ENCODE measurements at places on chromosomes 2 and 18.
A peak's percentile ranks its signal among the peaks of the same experiment; 100 is the strongest.

GRCh38 chr2:225137971-225138370 is 95.7 kb upstream of the DOCK10 start:
- no peak for DNase-seq

- DNase-seq = no peak
These were observed 14.6 kb downstream of the RAMP1 start for GRCh38 chr2:237873897-237874551.

DNA sequence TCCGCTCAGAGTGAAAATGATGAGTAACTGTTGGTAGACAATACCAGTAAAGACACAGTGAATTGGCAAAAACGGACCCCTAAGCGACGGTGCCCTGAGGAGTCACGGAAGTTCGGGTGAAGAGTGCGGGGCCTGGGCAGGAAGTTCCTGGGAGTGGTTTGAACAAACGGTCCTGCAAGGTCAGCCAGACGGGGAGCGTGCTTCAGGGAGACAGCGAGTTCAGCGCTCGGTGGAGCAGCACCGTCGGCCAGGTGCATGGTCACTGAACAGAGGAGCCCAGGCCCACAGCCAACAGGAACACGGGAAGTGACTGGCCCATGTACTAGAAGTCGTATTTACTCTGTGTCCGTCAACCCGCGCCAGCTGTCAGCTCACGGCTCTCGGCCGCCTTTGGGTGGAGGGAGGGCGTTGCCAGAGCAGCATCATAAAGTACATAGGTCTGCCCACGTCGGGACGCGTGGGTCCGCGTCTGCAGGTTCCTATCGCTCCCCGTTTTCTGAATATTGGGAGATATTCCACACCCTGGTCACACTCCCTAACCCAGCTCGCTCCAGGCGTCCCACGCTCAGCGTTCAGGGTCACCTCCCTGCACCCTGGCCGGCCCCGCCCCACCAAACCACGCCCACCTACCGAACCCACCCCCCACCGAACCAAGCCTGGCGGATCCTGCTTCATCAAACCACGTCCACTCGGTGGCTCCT is 75.6 kb upstream of the UXS1 start:
- no peak for DNase-seq

DNA sequence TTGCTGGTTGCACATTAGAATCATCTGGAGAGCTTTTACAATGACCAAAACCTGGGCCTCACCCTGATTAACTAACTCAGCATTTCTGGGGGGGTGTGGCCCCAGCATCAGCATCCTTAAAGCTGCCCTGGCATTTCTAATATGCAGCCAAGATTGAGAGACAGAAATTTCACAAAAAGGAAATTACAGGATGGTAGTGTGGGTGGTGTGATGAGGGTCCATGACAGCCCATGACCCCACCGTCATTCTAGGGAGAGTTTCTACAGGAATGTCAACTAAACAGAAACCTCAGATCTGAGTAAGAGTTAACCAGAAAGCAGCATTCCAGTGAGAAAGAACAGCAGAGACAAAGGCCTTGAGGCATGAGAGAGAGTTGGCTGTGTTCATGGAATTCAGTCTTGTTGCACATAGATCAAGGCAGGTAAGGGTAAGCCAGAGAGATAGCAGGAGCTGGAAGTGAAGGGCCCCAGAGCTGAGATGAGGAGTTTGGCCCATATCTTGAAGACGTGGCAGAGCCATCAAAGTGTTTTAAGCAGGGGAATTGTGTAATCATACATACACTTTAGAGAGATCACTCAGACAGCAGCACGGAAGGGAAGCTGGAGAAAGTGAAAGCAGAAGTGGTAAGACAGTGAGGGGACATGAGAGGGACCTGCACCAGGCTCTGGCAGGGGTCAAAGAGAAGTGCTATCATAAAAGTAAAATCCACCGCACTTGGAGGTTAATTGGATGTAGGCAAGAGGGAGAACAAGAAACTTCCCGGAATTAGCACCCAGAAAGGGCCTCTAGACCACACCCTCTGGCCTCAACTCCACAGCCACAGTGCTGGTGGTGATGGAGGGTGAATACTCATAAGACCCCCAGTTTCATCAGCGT is 7.8 kb upstream of the TRABD2A start:
- no peak for DNase-seq

DNA sequence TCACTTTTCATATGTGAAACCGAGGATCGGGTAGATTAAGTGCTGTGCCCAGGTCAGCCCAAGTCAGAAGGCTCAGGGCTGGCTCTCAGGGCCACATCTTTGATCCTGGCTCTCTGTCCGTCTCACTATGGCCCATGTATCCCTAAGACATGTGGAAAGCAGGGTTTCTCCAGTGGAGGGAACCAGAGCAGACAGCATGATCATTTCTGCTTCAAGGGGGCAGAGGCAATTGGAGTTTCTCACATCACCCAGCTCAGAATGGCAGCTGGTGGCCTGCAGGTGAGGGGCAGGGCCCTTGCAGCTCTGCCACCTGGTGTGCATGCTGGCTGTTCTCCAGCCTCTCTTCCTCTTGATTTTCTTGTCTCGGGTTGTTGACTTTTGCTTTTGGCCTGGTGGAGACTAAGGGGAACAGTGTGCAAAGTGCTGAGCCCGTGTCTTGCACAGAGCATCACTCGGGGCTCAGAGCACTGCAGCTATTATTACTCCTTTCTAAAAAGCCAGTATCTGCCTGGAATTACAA is 27.0 kb downstream of the LDLRAD4 start:
- no peak for DNase-seq

DNA sequence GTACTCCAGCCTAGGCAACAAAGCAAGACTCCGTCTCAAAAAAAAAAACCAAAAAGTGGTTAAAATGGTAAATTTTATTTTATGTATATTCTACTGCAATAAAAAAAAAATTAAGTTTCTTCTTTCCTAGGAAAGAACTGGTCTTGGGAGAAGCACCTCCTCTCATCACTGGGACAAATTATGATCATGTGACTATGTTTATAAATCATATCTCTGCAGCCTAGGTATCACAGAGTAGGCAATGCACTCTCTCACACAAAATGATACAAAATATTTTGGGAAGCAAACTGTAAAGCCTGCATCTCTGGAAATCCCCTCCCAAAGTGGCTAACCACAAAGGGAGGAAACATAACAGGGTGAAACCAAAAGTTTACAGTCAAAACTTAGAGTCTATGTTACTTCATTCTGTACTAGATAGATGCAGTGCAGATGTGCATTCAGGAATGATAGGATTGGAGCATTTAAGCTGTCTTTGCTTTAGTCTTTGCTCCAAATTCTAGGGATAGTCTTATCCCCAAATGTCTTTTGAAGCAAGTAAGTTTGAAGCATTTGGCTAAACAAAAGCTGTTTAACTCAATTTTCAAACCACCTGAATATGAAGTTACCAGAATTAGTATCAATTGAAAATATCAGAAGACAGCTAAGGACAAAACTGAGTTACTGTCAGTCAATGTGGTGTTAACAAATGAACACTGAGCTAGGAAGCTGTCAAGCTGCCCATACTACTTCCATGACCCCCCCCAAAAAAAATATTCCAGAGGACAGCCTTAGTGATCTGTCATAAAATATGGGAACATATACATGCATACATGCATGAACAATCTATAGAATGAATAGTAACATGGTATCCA is 21.1 kb upstream of the MALT1 start:
- DNase-seq = no peak

GRCh38 chr2:10094271-10094814 is 14.1 kb upstream of the CYS1 start:
- no peak for DNase-seq

DNA sequence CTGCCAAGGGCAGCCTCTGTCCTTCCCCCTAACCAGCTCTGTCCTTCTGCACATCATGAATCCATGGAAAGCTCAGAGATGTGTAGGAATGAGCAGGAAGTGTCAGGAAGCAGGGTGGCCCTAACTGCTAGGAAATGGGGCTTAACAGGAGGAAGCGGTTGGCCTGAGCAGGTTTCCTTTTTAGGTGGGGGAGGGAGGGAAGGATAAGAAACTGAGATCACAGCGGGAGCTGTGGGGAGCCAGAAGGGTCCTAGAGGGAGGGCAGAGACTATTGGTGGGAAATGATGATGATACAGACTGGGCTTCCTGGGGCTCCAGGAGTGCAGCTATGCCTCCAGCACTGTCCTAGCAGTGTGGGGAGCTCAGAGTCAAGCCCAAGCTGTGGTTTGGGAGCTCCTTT is 182.0 kb downstream of the SH3BP4 start:
- no peak for DNase-seq

DNA sequence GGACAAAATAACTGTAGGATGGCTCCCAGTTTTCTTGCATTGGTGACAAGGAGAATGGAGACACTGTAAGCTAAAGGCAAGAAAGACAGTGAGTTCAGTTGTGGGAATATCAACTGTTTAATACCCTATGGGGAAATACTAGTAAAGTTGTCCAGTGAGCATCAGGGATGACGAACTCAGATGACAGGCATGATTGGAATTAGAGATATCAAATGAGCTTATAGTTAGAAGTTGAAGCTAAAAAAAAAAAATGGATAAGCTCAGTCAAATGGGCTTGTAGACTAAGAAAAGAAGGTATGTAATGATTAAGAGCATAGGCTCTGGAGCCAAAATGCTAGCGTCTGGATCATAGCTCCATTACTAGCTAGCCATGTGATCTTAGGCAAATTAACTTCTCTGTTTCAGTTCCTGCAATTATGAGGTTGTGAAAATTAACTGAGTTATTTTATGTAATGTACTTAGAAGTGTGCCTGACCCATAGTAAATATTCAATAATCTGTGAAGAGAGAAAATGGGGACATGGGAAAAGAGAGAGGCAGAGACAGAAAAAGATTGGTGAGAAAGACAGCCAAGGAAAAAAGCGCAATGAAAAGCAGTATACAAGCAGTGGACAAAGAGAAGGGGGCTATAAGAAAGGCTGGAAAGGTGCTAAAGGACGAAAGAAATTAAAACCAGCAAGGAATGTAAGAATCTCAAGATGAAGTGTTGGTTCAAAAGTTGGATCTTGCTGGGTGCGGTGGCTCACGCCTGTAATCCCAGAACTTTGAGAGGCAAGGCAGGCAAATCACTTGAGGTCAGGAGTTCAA is 95.7 kb upstream of the SLC39A10 start:
- no peak for DNase-seq

DNA sequence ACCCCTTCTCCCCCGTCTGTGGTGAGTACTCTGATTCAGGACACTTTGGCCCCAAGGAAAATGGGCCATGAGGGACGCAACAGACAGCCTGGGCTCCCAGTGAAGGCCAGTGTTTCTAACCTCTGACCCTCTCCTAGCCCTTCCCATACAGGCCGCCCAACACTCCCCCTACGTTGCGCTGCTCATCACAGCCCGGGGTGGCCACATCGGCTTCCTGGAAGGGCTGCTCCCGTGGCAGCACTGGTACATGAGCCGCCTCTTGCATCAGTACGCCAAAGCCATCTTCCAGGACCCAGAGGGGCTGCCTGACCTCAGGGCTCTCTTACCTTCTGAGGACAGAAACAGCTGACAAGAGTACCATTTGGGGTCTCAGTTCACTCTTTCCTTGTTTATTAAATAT is 4.0 kb downstream of the PREB start:
- DNase-seq = no peak

GRCh38 chr2:145547620-145548019 is 1027.7 kb upstream of the ZEB2 start:
- no peak for DNase-seq

DNA sequence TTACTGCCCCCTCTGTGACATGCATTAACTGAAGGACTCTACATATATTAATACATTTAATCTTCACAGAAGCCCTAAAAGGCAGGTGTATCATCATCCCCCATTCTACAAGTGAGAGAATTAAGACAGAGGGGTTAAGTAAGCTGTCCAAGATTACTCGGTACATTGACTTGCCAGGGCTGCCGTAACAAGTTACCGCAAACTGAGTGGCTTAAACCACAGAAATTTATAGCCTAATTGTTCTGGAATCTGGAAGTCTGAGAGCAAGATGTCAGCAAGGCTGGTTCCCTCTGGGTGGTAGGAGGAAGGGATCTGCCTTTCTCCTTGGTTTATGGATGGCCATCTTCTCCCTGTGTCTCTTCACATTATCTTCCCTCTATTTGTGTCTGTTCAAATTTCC is 605.5 kb downstream of the EPHA4 start:
- DNase-seq = no peak

GRCh38 chr2:133652398-133652797 is 84.1 kb upstream of the NCKAP5 start:
- DNase-seq = no peak

- peak; percentile 26 for DNase-seq
These were observed 214.5 kb downstream of the TMEM182 start for GRCh38 chr2:102975996-102976975.

DNA sequence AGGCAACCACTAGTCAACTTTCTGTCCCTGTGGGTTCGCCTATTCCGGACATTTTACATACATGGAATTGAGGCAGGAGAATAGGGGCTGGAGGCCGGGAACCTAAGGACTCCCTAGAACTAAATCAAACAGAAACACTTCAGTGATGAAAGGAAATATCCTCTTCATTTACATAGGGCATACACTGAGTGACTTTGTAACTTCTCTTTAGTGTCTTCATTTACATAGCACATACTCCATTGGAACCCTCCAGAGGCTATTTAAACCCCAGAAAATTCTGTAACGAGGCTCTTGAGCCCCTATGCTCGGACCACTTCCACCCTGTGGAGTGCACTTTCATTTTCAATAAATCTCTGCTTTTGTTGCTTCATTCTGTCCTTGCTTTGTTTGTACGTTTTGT is 56.5 kb downstream of the CCDC195 start:
- DNase-seq = no peak

GRCh38 chr2:43718530-43719124 is 42.4 kb upstream of the C1GALT1C1L start:
- no peak for DNase-seq

DNA sequence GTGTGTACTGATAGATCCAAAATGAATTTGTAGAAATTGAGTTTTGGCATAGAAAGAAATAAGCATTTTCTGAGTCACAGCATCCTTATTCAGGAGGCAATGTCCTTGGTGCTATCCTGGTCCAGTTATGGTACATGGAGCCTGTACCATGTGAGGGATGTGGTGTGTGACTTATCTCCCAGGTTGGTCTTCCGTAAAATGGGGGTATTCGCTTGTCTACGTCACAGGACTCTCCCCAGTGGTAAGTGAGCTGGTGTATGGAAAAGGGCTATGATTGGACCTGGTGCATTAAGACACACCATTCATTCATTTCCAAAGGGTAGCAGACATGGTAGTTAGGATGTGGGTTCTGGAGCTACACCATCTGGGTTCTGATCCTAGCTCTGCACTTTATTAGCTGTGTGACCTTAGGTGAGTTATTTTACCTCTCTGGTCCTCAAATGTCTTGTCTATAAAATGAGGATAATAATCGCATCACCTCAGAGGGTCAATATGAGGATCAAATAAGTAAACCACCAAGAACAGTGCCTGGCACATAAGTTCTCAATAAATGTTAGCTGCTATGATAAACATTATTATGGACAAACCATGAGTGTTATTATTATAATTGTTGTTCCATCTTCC is 119.2 kb downstream of the MYCN start:
- no peak for DNase-seq

DNA sequence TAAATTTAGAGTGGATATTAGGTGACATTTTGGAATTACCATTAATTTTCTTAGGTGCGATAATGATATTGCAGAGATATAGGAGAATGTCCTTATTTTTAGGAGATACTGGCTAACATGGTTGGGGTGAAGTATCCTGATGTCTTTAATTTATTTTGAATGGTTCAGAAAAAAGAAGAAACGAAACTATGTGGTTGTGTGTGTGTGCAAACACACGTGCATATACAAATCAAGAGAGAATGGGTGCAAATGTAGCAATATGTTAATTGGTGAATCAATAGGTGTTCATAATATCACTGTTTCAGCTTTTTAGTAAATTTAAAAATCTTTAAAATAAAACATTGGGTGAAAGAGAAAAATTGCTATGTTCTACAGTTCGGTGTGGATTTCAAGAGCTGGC is 140.9 kb downstream of the DIS3L2 start:
- no peak for DNase-seq

GRCh38 chr2:35973737-35974132 is 381.8 kb upstream of the CRIM1 start:
- DNase-seq = no peak
